H54 (cell line): ENCODE measurements at places on chromosomes 6 and 20.
A peak's percentile ranks its signal among the peaks of the same experiment; 100 is the strongest.

DNA sequence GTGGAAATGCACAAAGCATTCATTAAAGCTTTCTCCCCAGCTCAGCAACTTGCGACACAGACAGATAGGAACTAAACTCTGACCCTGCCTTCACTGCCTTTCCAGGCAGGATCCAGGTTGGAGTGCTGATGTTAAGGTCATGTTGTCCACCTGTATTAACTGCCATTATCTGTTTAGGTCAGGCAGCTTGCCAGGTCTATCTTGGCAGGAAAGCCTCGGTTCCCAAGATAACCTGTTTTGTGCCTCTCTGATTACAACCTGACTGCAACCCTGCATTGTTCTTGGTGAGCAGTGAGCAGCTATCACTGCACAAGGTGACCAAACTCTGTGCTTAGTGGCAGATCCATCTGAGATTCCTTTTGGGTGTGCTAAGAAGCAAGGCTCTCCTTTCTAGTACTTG, 23.2 kb upstream of the ELOVL2 start:
- no peak for DNase-seq

GRCh38 chr6:93749191-93749590, 329.8 kb upstream of the EPHA7 start:
- DNase-seq = no peak

DNA sequence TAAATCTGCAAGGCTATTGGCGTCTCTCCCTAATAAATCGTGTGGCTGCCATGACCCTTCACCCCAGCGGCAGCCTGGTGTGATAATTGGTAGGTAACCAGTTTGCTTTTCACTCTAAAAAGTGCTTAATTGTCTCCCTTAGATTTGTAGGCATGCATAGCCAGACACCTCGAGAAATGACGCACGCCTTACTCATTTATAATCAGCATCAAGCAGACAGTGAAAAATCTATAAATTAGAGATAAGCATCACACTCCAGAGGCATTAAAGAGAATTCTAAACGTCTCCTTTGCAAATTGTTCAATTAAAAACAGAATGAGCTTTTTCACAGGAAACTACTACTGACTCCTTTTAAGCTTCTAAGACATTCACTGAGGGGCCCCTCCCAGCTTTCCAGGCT, 110.2 kb upstream of the RPS6KA2 start:
- DNase-seq = no peak

DNA sequence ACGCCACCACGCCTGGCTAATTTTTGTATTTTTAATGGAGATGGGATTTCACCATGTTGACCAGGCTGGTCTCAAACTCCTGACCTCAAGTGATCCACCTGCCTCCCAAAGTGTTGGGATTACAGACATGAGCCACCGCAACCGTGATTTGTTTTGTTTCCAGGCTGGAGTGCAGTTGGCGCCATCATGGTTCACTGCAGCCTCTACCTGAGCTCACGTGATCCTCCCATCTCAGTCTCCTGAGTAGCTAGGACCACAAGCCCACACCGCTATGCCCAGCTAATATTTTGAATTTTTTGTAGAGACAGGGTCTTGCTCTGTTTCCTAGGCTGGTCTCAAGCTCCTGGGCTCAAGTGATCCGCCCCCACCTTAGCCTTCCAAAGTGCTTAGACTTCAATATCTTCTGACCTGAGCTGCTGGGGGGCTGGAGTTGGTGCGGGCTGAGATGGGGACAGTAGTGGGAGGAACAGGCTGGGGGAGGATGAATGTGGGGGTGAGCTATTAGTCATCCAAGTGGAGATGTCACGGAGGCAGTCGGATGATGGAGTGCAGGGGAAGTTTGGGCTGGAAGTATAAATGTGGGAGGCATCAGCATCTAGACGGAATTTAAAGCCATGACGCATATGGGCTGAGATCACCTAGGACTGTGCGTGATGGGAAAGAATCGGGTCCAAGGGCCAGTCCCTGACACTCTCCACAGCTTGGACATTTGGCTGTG, 23.1 kb upstream of the ZMYND8 start:
- peak; percentile 73 for DNase-seq

- no peak for DNase-seq
Observed at GRCh38 chr20:6746901-6747609, 20.4 kb upstream of the BMP2 start.

- peak; percentile 98 for DNase-seq
Observed at GRCh38 chr6:36938536-36938935, 16.0 kb upstream of the PI16 start.
